ENCODE measurements at places on chromosomes 5 and 9.

DNA sequence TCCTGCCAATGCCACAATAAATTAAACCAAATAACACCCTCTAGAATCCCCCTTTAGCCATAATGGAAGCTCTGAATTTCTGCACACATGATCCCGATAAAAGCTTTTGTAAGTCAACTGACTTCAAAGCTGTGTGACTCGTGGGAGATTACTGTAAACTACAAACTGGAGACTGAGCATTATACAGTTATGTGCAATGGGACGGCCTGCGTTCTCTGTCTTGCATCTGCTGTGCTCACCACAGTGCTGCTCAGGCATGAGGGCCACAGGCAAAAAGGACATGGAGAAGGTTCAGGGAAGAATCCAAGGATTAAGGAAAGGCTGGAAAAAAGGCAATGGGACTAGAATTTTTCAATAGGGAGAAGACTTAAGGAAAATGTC lies 184.2 kb downstream of the FANCC start:
- no peak for DNase-seq

- DNase-seq = no peak
These were observed 131.3 kb downstream of the DOCK2 start for GRCh38 chr5:169768416-169768815.

GRCh38 chr5:165525271-165525670 lies 2019.9 kb downstream of the MAT2B start:
- no peak for DNase-seq

- no peak for DNase-seq
These were observed 47.7 kb upstream of the TEX48 start for GRCh38 chr9:114729706-114730105.

Data from muscle of back (tissue), 13 donors.